Naive thymus-derived CD4-positive, alpha-beta T cell (primary cell): ENCODE measurements at places on chromosomes 4 and X.

DNA sequence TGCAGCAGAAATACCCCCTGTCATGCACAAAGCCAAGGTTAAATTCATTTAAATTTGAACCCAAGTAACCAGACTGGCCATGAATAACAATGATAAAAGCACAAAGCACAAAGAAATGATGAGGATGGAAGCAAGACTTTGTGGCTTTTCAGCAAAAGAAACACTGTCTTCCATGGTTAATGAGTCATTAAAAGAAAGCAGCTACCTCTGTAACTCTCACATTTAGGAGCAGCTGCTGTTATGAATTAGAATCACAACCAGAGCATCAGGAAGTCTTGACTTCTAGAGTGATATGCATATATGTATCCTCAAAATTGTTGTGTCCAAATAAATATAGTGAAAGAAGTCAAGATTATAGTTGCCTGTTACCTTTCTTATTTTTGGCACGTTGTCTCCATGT, 70.7 kb upstream of the RPS6KA6 start:
- DNase-seq: no peak

- no peak for DNase-seq
Measured at GRCh38 chr4:140135529-140136088, 18.4 kb downstream of the MAML3 start.

- DNase-seq: no peak
Measured at GRCh38 chr4:99088023-99088449, 552 bp downstream of the ADH5 start.

GRCh38 chr4:160370046-160370445, 1267.2 kb downstream of the RAPGEF2 start:
- DNase-seq: no peak

DNA sequence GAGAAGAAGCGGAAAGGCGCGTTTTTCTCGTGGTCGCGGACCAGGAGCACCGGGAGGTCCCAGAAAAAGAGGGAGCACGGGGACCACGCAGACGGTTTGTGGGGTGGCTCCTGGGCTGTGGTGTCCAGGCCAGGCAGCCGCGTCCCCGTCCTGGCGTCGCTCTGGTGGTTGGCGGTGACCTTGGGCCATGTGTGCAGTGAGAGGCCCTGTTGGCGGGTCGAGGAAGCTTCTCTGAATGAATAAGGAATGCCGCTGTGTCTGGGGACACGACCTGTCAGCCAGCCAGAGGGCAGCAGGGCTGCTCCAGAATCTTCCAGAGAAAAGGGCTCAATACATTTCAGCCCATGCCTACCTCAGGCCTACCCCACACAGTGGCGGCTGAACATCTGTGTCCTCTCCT, 24.3 kb upstream of the HGFAC start:
- no peak for DNase-seq

GRCh38 chrX:3206314-3206713, 140.1 kb downstream of the MXRA5 start:
- DNase-seq: no peak
